ENCODE measurements at places on chromosomes 1 and 21.
A peak's percentile ranks its signal among the peaks of the same experiment; 100 is the strongest.

GRCh38 chr21:42878678-42878992 lies 704 bp downstream of the WDR4 start:
- DNase-seq = no peak

DNA sequence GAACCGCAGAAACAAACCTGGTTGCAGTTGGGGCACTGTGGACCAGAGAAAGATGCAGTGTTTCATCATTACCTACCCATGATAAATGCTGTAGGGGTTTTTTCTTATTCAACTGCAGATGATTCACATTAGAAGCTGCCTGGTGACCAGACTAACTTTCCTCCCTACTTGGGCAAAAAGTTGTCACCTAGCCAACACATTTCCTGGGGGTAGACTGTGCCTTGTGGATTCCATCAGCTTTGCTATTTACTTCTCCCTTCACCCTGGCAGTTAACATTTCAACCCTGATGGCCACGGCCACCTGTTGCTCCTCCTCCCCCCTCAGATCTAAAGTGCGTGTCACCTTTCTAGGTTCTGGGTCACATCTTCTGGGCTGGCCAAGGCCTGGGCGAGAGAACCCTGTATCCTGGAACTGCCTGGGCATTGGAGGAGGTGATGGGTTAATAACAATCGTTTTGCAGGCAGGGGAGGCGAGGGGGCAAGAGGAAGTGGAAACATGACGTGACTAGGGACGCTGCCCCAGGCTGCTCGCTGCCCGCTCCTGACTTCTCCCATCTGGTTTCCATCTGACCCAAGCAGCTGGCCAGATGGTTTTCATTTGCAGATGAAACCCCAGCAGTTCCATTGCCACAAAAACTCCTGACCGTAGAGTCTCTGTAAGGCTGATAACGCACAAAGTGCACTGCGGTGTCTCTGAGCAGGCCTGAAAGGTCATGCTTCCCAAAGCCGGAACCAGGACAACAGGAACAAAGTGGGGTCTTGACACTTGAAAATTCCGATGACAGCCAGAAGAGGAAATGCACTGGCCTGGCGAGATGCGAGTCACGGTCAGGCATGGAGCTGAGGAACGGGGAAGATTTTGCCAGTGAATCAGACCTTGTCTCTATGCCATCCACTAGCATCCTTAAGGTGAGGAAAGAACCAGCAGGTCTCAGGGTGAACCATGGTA lies 36.6 kb downstream of the CAPZB start:
- peak; percentile 39 for DNase-seq

- DNase-seq = no peak
Measured at GRCh38 chr1:76433526-76433925, 359.0 kb downstream of the ST6GALNAC3 start.

DNA sequence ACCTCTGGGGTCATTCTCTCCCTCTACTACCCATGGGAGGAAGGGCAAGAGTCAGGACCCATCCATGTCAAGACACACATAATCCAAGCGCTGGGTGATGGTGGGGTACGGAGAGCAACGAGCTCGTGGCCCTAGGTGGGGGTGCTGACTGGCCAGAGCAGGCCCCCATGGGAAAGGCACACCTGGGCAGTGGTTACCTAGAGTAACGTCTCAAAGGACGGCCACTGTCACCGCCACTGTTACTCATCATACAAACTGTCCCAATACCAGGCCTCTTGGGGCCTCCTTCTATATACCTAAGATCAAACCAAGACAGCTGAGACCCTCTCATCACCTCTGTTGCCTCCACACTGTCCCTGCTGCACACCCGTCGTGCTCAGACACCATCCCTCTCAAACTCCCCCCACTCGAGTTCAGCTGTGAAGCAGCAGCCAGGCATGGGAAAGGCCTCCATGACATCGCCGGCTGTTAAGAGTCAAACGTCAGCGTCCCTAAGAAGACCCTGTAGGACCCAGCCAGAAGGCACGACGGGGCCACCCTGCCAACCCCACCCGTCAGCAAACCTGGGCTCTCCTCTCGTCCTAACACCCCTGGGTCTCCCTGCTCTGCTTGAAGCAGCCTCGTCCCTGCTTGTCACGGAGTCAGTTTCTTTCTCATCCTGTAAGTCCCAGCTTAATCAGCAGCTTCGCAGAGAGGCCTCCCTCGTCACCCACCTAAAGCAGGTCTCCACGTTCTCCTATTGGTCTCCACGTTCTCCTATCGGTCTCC lies 15.3 kb downstream of the NPHP4 start:
- DNase-seq = no peak

DNA sequence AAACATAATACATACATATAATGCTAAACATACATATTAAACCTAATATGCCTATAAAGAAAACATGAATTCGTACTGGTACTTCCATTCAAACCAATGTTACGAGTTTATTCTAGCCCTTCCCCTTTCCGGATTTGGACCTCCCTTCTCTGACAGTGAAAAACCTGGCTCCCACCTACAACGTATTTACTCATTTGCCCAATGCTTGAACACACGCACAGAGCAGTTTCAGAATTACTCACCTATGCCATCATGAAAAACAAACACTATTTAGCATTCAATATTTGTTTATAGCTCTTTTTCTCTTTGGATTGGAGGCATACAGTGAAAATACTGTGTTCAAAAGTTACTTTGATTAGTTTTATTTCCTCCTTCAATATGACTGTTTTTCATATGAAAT lies 204.4 kb downstream of the LMX1A start:
- DNase-seq = no peak

DNA sequence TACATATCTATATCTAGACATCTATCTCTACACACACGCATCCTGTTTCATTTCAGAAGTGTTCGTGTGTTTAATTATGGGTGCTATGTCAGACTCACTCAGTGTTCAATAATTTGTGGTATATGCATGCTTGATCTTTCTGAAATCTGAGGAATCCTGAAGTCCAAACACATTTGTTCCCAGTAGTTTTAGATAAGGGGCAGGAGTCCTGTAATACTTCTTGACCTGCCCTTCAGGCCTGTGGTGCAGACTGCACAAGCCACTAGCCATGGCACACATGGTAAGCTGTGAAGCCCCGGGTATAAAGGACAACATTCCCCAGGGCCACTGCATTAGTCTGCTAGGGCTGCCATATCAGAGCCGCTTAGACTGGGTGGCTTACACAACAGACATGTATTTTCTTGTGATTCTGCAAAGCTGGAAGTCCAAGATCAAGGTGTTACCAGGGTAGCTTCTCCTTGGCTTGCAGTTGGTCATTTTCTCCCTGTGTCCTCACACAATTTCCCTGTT lies 267.2 kb downstream of the RHOU start:
- DNase-seq = no peak

GRCh38 chr1:170321113-170321512 lies 175.4 kb downstream of the NTMT2 start:
- no peak for DNase-seq

DNA sequence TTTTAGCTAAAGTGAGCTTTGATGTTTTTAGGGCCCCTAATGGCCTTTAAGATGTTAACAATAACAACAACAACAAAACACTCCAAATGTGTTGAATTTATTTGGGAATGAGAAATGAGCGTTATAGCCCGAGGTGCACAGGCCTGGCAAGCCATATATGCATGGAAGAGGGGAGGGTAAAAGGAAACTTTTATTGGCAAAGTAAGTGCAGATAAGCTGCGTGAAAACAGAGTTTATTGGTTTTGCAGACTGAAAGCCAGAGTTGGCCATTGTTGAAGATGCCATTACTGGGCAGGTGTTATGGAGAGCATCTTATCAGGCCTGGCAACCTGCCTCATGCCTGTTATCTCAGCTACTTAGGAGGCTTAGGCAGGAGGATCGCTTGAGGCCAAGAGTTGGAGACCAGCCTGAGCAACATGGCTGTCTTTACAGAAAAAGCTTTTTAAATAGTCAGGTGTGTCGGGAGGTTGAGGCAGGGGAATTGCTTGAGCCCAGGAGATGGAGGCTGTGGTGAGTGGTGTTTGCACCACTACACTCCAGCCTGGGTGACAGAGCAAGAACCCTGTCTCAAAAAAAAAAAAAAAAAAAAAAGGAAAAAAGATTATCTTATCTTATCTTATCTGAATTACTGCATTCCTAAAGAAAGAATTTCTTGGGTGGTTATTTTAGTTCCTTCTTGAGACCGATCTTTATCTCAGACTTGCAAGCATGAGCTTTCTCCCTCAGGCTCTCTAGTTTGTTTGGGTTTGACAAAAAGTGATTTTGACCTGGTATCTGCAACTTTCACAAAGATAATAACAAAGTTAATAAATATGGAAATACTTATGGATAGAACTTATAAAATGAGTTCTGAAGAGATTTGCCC lies 1.7 kb downstream of the PATJ start:
- no peak for DNase-seq

GRCh38 chr1:203103216-203103615 lies 17.4 kb upstream of the MYOG start:
- no peak for DNase-seq

DNA sequence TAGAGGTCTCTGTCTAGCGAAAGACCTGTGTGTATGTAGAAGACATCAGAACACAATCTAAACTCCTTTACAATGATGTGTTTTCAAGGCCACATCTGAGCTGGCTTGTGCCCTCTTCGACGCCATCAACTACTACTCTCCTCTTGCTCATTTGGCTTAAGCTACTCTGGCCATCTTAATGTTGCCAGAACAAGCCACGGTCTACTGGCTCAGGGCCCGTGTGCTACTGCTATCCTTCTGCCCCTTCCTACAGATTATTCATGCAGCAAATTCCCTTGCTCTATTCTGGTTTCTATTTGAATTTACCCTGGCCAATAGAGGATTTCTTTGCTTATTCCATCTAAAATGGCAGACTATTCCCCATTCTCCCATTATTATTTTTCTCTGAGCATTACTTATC lies 121.7 kb downstream of the ZZZ3 start:
- DNase-seq = no peak

DNA sequence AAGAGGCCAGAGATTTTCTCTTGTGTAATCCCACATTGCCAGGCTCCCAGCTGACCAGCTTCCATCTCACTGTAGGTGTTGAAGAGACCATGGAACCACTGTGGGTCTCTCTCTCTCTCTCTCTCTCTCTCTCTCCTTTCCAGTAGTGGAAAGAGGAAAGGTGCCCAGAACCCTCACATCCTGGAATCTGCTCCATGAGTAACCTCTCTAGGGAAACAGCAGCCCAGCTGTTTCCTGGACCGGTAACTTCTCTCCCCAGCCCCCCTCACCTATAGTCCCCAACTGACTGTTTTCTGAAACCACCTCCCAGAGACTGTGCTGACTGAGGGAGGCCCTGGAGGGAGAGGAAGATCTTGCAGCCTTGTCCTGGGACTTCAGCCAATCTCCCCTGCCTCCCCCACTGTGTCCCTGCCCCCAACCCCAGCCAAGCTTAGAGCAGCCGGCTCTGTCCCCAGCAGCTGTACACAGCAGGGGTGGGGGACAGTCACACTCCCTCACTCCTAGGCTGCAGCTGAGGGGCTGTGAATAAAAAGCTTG lies 20.6 kb upstream of the SLC45A3 start:
- DNase-seq = no peak

- DNase-seq = peak; percentile 74
Measured at GRCh38 chr1:1344655-1345361, 4.4 kb downstream of the DVL1 start.

DNA sequence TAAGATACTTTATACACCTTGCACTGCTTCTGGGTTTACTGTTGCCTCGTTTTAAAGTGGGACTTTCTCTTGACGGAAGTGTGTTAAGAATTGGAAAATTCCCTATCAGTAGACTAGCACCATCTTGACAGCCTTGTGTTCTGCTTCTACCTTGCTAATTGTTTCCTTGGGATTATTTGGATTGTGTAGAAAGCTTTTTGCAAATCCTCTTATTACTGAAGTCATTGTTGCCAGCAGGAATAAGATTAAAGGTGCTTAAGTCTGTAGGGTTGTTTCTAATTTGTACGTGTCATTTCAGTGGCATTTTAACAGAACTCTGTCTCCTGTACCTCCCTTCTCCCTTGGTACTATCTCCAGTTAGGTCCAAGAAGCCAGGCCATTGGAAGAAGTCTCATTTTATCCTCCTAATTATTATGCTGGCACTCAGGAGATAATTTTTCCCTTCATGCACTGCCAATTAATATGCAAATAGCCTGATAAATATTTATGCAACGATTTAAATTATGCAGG lies 107.7 kb downstream of the POU2F1 start:
- DNase-seq = no peak

DNA sequence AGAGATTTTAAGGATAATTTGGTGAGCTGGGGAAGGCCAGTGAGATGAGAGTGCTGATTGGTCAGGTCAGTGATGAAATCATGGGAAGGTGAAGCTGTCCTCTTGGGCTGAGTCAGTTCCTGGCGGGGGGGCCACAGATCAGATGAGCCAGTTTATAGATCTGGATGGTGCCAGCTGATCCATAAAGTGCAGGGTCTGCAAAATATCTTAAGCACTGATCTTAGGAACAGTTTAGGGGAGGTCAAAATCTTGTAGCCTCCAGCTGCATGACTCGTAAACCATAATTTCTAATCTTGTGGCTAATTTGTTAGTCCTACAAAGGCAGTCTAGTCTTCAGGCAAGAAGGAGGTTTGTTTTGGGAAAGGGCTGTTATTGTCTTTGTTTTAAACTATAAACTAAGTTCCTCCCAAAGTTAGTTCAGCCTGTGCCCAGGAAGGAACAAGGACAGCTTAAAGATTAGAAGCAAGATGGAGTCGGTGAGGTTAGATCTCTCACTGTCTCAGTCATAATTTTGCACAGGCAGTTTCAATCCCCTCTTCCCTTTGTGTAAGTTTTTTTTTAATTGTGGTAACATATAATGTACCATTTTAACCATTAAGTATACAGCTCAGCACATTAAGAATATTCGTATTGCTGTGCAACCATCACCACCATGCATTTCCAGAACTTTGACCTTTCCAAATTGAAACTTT lies 39.4 kb downstream of the PTAFR start:
- no peak for DNase-seq

GRCh38 chr21:45897191-45898027 lies 84.2 kb upstream of the COL6A1 start:
- DNase-seq = no peak

- no peak for DNase-seq
Measured at GRCh38 chr1:110726755-110727154, 52.0 kb upstream of the KCNA3 start.

DNA sequence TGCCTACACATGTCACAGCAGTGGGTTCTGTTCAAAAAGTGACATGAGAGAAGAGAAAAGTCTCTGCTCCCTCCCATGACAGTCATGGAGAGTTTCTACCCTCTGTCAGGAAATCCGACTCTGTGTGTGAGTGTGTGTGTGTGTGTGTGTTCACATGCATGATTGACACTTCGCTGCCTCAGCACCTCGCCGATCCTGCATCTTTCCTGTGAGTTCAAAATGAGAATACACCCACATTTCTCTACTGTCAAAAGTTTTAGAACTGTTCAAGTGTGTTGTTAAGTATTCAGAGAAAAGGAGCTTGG lies 46.2 kb upstream of the COX20 start:
- DNase-seq = no peak

DNA sequence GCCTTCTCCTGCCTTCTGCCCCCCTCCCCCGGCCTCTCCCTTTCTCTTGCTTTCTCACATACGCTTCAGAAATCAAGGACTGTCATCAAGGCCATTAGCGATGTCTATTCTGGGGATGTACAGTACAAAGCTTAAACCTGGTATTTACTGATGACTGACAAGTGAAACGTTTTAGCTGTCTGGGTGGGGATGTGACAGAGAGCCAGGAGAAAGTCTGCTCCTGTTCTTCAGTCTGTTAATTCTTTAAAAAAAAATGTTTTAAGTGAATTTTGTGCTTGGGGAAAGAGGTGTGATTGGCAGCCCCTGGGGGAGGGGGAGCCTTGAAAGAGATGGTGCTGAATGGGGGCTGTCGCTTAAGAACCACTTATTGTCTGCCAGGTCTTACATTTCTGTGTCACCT lies 283.0 kb upstream of the PLXNA2 start:
- no peak for DNase-seq

Data from stimulated activated CD8-positive, alpha-beta memory T cell treated with anti-CD3 and anti-CD28 coated beads, Interleukin-4, amount 100 ng/mL, for 48 hours (primary cell).